ENCODE measurements at places on chromosomes 3 and 15. TPM values are rescaled to one million over a fixed set of nuclear protein-coding genes. Genes with fewer than 3 reads are reported as not detected.

Gene MYZAP
- total RNA-seq: 0.63 TPM

Gene CX3CR1
- total RNA-seq: 0.07 TPM

Gene TRH
- total RNA-seq: not detected

GRCh38 chr3:16800361-16800760, 84.4 kb upstream of the PLCL2 start:
- DNase-seq: no peak

DNA sequence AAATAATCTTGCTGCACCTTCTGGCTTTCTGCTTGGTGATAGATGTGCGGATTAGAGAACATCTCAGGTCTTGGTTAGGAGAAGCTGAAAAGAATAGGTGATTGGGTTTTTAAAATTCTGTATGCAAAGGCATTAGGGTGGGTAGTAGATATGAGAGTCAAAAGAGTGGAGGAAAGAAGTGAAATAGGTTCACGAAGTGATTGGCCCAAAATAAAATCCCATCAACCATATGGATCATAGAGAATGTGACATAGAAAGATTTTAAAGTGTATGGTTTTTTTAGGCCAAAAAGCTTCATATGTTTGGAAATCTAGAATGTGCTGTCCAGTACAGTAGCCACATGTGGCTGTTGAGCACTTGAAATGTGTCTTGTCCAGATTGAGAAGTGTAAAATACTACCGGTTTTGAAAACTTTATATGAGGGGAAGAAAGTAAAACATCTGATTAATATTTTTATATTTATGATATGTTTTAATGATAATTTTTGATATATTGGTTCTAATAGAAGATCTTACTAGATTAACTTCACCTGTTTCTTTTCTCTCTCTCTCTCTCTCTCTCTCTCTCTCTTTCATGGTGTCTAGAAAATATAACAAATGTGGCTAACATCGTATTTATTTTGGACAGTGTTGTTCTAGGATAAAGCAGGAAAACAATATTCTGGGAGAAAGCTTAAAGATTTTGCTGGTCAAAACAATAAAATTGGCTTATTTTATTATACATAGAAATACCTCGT, 2.9 kb downstream of the MBNL1 start:
- no peak for DNase-seq

Data from activated CD4-positive, alpha-beta memory T cell treated with anti-CD3 and anti-CD28 coated beads for 36 hours (primary cell).